ENCODE measurements at places on chromosomes 11 and 22.

DNA sequence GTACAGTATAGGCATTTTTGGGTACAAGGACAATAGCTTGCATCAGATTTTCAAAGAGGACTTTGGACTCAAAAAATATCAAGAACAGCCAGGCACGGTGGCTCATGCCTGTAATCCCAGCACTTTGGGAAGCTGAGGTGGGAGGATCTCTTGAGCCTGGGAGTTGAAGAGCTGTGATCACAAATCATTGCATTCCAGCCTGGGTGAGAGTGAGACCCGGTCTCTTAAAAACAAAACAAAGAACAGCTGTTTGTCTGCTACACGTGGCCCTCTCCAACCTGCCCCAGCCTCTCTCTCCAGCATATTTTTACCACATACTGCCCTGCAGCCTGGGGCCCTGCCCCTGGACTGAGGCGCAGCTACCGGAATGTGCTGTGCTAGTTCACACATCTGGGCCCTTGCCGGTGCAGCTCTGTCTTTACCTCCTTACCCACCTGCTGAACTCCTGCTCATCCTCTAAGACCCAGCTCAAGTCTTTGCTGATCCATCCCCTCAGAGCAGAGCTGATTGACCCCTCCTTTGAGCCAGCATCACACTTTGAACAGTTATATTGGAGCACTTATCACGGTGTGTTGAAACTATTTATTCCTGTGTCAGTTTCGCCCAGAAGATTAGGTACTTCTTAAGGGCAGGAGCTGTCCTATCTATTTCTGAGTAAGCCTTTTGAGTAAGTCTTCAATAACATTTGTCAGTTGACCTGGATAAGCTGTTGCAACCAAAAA, 29.4 kb downstream of the GRIK4 start:
- no peak for DNase-seq

DNA sequence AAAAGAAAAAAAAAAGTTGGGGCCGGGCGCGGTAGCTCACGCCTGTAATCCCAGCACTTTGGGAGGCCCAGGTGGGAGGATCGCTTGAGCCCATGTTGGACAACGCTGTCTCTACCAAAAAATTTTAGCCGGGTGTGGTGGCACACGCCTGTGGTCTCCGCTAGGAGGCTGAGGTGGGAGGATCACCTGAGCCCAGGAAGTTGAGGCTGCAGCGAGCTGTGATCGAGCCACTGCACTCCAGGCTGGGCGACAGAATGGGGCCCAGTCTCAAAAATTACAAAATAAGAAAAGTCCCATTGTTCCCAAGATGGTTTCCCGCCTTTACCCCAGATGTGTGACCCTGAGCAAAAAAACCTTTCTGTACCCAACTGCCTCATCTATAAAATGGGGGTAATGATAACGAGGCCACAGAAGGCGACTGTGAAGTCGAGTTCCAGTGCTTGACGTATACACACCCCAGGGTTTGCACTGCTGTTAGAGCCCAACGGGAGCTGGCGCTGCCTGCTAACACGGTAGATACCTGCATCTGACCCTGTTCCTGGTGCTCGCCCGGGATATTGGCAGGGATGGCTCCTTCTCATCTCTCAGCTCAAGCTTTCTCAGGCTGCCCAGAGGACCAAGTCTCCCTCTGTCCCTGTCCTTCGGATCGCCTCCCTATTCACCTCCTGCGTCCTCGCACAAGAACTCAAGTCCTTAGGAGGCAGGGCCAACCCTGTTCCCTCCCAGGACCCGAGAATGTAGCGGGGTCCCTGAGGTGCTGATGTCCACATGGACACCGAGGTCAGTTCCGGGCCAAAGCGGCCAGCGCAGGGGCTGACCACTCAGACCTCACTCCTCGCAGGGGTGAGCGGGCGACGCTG, 1.1 kb upstream of the RPLP2 start:
- no peak for DNase-seq

DNA sequence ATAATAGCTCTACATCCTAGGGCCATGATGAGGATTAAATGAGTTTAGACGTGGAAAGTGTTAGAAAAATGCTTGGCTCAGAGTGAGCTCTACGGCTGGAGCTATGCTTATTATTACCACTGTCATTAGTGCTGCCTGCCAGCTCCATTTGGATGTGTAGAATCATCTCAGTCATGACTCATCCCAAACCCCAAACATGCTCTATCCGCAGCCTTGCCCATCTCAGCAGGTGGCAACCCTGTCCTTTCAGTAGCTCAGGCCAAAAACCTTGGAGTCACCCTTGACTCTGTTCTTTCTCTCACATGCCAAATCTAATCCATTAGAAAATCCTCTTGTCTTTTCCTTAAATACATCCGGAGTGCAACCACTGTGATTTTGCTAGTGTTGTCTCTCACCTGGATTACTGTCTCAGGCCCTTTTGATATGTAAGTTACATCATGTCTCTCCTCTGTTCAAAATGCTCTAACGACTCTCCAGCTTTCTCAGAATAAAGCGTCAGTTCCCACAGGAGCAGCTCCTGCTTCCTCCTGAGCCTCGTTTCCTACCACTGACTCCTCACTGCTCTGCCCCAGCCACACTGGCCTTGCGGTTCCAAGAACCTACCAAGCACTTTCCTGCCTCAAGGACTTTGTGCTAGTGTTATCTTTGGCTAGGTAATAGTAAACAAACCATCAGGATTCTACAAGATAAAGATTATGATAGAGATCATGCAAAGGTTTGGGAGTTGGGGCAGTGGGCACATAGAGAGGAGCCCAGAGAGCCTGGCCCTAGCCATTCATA, 10.5 kb upstream of the CHRM1 start:
- no peak for DNase-seq

DNA sequence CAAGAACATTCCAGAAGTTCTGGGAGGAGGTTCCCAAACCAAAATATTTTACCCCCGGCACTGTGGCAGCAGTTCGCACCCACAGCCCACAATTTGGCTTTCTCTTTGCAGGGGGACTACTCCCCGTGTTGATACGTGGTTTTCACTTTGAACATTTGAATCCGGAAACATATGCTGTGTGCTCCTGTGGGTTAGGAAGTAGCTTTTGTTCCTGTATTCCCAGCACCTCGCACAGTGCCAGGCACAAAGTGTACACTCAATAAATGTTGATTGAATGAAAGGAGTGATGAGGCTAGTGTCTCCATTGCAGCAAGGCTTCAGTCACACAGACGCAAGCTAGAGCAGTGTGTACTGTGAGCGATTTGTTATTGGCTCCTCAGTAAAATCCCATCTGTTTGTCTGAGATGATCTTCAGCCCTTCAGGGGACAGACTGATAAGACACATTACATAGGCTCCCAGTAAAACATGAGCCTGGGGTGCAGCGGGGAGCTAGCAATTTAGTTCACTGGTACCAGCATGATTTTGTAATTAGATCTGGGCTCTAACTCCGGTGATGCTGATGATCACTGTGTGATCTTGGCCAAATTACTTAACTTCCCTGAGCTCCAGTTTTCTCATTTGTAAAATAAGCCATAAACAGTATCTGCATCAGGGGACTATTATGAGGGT, 2.2 kb downstream of the LAYN start:
- DNase-seq, result no peak

DNA sequence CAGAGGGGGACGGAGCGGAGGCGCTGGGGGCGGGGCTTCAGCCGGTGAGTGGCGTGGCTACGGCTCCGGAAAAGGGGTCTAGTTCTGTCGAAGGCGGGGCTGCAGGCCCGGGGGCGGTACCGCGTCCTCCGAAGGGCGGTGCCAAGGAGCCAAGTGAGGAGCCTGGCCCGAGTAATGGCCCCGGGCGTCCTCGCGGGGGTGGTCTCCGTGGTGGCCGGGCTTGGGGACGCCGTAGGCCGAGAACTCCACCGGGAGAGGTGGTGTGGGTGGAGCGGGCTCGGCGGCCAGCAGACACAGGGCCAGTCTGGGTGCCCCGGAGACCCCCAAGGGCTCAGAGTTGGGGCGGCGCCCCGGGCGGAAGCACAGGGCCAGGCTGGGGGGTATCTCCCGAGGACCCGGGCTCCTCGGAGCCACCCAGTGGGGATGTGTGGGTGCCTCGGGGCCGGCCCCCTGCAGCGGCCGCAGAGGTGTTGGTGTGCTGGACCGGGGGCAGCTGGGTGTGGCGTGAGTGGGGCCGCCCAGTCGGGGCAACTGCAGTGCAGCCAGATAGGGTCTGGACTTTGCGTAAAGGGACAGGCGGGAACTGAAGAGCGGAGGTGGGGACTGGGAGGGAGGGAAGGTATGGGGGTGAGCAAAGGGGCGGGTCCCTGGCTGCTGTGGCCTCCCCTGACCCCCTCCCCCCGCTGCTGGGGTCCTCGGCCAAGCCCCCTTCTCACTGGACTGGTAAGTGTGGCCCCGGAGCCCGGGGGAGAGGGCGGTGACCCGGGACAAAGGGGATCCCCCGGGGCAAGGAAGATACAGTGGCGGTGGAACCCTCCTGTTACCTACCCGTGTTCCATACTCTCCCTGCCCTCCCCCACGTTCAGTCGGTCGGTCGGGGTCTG, 838 bp downstream of the FKBP2 start:
- no peak for DNase-seq

DNA sequence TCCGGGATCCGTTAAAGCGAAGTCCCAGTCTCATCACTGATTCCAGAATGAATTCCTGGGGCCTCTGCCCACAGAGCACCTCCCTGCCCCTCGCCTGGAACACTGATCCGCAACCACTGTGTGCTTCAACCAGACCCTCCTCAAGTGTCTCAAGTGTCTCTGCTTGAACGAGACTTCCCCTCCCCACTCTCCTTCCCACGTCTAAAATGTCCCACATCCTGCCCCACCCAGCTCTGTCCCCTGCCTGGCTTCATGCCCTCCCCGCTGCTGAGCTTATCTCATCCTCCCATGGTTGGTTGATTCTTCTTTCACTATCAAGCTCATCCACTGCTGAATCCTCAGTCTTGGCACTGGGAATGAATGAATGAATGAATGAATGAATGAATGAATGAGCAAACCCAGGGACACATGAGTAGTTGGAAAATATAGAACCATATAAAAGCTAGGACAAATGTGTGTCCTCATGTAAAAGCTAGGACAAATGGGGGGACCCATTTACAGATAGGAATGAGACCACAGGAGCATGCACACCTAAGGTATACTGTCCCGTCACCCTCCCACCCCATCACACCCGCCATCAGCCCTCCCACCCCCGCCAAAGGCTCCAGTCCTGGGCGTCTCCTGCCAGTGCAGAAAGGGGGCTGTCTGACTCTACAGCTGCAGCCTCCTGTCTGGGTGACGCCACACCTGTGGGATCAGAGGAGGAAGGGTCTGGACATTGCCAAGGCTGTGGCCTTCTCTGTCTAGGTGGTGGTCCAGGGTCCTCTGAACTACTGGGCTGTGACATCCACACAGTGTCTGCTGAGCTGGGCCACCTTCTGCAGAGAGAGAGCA, 71.4 kb upstream of the LINC01488 start:
- DNase-seq, result no peak

DNA sequence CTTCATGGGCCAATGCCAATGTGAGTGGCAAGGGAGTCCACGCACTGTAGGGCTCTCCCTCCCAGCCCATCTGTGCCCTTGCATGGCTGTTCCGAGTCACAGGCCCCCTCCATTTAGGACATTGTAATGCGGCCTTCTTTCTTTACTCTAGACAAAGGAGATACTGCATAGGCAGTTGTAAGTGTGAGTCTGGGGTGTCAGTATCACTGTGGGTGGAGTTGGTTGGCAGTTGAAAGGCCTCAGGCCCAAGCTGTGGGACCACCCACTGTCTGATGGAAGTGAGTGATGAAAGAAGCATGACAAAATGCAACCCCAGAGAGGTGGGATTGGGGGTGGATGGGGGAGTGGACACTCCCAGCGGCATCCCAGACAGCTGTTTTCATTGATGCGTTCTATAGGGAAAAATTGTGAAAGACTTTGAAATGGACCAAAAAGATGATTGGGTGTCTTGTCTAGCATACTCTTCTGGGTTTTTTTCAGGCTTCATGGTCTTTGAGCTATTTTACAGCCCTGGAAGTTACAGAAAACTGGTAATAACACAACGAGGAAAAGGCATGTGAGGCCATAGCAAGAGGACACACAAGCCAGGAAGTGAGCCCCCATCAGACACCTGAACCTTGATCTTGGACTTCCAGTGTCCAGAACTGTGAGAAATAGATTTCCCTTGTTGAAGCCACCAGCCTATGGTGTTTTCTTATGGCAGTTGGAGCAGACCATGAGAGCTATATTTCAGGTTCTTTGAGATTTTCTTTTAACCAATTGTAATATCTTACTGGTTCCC, 114.6 kb downstream of the NECTIN1 start:
- no peak for DNase-seq

DNA sequence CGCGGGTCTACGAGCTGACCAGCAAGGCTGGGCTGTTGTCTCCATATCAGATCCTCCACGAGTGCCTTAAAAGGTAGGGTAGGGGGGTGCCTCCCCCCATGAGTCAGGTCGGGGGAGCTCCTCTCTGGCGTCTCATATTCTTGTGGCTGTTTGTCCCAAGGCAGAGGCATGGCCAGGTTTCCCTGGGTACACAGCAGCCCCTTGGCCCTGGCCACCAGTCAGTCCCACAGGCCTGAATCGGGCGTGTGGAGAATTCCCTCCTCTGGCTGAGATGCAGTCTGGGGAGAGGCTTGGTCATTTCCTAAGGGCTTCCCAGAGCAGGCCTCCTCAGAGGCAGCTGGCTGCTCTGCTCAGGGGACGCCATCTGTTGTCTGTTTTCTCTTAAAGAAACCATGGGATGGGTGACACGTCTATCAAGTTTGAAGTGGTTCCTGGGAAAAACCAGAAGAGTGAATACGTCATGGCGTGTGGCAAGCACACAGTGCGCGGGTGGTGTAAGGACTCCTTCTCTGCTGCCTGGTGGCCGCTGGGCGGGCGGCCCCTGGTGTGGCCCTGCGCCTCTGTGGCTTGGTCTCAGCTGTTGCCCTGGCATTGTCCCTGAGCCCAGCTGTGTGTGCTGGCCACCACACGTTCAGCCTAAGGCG, 9.6 kb upstream of the RANBP1 start:
- DNase-seq, result no peak

DNA sequence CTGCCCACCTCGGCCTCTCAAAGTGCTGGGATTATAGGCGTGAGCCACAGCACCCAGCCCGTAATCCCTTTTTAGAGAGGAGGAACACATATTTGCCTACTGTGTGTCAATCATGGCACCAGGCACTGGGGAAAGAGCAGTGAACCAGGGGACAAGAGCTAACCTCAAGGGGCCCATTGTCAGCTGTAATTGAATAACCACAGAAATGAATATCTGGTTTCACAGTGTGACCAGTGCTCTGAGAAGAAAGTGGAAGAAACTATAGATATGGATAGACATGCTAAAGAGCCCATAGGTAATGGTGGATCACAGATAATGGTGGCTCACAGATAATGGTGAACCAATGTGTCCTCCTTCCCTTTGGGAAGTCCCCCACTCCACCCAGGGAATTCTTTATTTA, 8.6 kb upstream of the KCTD14 start:
- DNase-seq, result no peak

DNA sequence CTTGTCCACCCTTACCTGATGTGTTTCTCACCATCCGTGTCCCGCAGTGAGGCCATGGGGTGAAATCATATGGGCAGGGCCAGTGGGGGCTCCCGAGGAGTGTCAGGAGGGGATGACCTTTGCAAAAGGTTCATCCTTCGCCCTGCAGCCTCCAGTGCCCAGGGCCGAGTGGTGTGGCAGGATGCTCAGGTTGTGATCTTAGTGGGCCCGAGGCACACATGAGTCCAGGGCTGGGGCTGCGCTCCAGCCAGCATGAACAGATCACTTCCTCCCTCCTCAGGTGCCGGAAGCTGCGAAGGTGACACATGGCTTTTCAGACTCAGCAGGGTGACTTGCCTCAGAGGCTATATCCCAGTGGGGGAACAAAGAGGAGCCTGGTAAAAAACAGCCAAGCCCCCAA, 2.8 kb upstream of the FKBP2 start:
- DNase-seq, result no peak
